ENCODE measurements at places on chromosomes 1 and 21. TPM values are rescaled to one million over a fixed set of nuclear protein-coding genes. Genes with fewer than 3 reads are reported as not detected.

MMEL1 gene
- 0.18 TPM for total RNA-seq

C4BPA gene
- total RNA-seq: 0.60 TPM

MNDA gene
- total RNA-seq: not detected

NTMT2 gene
- total RNA-seq: not detected

LTN1 gene
- total RNA-seq: 4.8 TPM

CSMD2 gene
- not detected for total RNA-seq

NID1 gene
- 8.1 TPM for total RNA-seq

AMY1A gene
- not detected for total RNA-seq
